HFFc6 (cell line): ENCODE measurements at places on chromosomes 5 and 9.

DNA sequence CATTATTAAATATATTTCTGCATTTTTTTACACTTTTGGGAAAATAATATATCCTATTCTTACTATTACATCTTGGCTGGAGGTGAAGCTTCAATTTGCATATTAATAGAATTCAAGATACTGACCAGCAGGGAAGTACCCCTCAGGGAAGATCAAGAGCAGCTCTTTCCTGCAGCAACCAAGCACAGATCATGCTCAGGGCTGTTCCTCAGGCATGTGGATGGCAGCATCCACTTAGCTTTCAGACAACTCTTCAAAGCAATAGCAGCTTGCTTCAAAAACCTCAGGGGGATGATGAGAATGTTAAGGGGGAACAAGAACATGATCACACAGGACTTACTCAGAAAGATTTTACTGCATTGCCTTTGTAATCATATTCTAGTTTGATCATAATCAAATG, 731.8 kb downstream of the SEMA5A start:
- DNase-seq, result no peak

DNA sequence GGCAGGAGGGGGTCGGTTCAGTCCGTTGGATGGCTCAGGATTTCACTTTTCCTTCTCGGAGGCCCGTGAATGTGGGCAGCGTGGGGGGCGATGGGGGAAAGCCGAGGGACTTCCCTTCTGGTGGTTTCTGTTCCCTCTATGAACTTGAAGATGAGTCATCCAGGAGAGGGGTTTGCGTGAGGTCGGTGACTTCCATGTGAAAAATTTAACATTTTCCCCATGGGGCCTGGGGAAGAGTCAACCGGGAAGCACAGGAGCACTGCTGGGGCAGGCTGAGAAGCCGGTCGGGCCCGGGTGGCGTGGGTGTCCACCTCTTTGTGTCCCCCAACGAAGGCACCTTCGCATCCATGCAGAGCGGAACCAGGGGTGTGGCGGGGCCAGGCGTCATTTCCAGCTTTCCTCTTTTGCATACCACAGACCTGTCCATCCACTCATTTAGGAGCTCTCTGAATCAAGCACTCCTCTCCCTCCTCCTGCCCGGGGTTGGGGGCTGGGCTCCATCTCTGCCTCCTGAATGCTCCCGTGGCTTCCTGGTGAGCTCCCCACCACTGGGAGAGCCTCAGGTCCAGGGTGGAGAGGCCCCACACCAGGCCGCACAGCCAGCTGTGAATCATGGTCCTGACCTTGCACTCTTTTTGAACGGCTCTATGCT, 68.4 kb downstream of the ANKRD33B start:
- DNase-seq, result no peak

DNA sequence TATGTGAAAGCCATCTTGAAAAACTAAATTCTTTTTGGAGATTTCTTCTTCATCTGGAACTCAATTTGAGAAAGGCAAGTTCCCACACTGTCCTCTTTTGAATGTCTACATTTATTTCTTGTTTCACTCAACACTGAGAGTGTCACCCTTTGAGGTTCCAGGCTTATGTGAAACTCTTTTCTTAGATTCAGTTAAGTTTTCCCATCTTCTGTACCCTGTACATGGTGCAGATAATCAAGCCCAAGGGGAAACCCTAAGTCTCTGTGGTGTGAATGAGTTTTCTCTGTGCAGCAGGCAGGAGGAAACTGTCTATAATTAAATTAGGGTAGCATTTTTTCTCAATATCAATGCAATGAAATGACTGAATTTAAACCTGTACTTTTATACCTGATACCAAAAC, 72.3 kb upstream of the PRLR start:
- no peak for DNase-seq

DNA sequence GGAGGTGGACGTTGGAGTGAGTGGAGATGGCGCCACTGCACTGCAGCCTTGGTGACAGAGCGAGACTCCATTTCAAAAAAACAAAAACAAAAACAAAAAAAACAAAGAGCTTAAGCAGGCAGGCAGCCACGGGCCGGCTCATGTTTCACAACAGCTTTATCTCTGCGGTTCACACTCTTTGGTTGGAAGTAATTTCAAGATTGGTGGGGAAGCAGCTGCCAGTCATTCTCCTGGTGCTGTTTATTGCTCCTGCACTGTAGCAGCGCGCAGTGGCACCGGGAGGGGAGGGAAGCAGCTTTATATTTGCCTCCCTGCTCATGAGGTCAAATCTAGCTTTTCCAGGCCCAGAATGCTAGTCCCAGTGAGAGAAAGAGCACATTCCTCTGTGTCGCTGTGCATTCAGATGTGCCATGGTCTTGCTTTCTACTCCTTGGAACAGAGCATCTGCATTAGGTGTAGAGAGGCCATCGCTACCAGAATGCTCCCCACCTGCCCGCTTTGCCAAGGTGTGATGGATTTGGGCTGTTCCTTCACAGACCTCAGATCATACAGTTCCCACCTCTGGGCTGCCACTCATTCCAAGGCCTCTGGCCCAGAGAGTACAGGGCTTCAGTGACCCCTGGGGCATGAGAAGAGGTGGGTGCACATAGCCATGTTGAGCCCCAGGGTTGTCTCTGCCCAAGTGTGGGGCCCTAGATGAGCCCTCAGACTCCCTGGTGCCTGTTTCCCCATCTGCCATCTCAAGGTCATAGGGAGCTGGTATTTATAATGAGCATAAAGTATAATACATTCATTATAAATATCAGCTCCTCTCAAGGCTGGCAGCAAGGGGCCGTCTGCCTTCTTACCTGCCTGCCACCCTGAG, 270.4 kb downstream of the MED10 start:
- no peak for DNase-seq

- DNase-seq, result no peak
Measured at GRCh38 chr9:28820741-28821140, 1247.5 kb upstream of the C9orf72 start.

DNA sequence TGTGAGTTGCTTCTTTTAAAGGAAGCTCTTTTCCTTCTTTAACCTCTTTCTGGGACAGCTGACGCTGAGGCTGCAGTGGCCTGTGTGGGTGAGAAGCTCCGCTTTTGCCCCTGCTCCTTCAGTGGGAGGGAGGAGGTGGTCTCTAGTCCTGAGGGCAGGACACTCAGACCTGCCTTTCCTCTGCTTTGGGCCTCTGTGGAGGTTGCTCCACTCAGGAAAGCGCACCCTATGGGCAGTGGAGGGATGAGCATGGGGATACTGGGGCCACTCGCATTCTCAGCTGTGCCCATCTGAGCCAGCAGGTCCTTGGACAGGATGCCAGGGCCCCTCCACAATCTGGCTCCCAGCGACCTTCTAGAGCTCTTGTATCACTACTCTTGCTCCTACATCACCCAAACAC, 111.5 kb downstream of the NSG2 start:
- no peak for DNase-seq

- DNase-seq, result no peak
Measured at GRCh38 chr5:178141550-178141949, 10.7 kb downstream of the RMND5B start.

DNA sequence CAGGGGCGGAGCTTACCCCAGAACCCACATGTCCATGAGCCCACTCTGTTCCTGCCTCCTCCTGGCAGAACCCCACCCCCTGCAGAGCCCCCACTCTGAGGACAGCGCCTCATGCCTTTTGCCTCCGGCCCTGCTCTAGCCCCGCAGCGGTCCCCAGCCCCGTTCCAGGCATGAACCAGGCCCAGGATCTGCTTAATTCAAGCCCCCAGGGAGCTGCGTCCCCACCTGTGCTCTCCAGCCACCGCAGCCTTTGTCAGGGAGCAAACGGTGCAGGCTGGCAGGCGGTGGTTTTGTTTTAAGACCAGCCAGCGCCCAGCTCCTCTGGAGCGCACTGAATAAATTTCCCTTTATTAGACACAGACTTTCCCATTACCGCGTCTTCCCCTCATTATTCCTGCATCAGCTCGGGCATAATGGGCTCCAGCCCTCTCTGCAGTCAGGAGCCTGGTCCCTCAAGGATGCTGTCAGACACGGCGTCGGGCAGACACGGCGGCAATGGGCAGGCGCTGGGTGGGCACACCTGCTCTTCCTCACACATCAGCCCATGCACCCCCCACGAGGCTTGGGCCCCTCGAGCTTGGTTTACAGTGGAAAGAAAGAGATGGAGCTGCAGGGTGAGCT, 137.6 kb downstream of the OLFM1 start:
- no peak for DNase-seq

- DNase-seq, result no peak
Measured at GRCh38 chr9:120856700-120857099, 14.0 kb upstream of the PSMD5 start.

DNA sequence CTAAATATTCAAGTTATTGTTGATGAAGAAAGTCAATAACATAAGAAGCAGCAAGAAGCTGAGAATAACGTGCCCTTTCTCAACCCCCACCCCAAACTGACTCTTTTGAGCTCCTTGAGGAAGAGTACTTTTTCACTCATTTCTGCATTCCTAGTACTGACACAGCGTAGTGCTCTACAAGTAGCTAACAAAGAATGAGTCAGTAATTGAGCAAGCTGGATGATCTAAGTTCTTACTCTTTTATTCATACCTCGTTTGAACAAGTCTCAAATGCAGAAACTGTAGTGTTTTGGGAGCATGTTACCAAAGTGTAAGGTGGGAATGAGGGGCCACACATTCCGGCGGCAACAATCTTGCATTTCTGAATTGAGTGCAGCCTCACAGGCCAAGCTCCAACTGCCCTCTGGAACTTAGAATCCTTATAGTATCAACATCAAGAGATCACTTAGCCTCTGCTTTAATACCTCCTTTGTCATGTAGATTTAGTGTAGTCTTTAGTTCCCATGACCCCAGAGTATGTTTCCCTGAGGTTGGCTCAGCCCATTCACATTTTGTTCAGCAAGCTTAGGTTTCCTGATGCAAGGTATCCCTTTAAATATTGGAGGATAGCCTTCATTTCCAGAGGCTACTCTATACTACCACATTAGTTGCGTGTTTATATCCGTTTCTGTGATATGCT, 152.0 kb downstream of the PRR16 start:
- DNase-seq, result peak; percentile 75

DNA sequence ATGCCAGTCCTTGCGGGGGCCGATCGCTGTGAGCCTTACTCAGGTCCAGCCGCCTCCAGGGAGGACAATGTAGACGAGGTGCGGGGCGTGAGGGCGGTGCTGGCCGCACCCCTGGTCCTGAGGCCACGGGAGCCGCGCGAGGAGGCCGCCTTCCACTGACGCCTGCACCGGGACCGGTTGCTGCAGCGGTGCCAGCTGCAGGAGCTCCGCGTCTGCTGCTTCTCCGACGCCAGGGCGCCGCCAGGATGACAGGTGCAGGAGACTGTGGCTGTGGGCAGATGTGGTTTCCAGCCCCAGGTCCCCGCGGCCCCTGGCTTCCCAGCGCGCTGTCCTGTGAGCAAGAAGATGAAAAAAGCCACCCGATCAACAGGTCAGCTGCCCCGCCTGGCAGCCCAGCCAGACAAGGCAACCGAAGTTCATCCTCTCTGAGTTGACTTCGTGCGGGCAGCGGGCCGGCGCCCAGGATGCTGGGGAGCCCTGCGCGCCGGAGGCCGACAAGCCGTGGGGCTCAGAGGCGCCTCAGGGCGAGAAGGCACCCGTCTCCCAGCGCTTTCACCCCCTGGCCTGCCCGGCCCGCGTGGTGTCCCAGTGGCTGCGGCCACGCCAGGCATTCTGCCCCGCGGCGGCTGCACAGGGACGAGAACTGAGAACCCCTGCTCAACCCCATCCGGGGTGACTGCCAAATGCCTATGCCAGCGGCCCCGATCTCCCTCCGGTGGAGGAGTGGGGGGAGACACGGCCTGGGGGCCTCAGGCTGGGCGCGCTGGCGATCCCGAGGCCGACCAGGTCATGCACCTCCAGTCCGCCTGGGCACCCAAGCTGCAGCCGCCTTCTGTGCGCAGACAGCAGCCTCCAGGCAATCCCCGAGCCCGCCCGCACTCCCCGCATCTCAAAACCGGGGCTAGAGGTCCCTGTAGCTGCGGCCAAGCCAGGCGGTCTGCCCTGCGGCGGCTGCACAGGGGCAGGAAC, 43.4 kb upstream of the BICD2 start:
- no peak for DNase-seq

GRCh38 chr9:134342746-134343115, 16.5 kb downstream of the RXRA start:
- no peak for DNase-seq

DNA sequence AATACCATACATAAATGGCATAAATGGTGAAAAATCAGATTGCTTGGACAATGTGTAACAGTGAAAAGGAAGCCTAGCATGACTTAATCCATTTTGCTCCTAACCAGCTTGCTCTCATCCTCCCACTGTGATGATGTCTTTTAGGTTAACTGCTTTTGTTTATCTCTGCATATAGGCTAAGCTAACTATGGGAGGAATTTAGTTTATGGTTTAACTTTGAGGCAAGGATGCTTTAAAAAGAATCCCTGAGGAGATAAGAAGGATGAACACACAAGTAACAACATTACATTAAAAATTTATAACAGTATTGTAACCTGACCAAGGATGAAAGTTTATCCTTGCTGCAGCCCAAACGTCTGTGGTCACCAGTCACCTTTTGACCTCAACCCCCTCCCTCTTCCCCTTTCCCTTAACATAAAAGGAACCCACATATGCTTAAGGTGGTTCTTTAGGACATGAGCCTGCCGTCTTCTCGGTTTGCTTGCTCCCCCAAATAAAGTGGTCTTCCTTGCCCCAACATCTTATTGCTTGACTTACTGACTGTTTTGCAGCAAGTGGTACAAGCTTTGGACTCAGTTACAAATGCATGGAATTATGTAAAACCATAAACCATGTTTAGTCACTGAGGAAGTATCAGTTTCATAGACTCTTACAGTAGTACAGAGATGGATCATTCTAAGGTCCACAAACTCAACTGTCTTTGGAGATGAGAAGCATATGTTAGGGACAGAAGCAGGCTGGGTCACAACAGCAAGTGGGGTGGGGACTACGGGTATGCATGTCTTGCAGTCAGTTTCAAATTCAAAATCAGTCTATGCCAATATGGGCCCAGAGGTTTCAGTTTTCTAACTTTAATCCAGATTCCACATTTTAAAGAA, 31.3 kb downstream of the AGXT2 start:
- DNase-seq, result no peak
